ENCODE measurements at places on chromosomes 2 and 18.

GRCh38 chr2:154882725-154883124, 184.2 kb downstream of the KCNJ3 start:
- DNase-seq, result no peak

DNA sequence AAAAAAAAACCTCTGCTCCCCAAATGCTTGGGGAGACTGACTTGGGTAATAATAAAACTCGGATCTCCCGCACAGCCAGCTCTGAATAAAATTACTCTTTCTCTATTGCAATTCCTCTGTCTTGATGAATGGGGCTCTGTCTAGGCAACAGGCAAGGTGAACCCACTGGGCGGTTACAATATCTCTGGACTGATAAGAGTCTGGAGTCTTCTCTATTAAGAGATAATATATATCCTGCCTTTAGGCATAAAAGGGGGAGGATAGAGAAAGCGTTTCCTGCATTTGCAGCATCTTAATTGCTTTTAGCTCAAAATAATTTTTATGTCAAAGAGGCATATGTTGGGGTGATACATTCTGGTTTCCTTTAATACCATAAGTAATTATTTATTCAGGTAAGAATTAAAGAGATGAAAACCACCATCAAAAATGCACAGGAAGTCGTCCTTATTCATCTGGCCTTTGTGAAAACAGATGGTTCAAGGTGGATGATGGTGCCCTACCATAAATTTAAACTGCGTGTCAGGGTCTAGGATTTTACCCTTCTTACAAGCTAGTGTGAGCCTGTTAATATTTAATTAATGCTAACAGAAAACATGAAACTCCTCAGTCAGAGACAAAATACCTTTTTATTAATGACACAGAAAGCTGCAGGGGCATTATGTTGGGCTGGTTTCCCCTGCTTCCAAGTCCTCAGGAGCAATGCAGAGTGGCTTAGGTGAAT, 736.8 kb downstream of the SOCS6 start:
- DNase-seq, result no peak

DNA sequence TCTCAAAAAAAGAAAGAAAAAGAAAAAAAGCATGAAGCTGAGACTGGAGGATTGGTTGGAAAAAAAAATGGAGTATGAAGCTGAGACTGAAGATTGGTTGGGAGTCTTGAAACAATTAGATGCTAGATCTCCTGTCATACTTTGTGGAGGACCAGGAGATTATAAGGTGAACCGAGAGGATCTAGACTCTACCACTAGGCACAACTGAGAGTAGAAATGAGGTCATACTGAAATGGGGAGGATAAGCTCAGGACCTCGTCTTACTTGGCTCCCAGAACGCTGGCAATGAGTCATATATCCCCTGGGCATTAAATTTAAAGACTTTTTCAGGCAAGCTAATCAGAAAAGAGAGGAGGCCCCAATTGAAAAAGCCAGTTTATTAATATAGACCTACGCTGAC, 3.3 kb upstream of the ORC2 start:
- no peak for DNase-seq

DNA sequence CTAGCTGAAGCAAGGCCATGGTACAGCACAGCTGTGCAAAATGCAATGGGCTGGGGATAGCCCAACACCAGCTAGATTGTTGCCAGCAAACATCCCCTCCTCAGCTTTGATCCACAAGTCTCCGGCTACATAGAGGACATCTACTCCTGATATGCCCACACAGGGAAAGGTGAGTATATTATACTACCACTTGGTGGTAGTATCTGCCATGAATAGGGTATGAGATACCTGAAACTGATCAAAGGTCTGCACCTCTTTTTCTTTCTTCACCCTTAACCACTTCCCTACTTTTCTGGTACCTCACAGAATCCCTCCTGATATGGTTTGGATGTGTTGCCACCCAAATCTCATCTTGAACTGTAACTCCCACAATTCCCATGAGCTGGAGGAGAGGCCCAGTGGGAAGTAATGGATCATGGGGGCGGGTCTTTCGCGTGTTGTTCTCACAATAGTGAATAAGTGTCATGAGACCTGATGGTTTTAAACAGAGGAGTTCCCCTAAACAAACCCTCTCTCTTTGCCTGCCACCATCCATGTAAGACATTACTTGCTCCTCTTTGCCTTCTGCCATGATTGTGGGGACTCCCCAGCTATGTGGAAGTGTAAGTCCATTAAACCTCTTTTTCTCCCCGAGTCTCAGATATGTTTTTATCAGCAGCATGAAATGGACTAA, 279.6 kb downstream of the TXNL1 start:
- no peak for DNase-seq

DNA sequence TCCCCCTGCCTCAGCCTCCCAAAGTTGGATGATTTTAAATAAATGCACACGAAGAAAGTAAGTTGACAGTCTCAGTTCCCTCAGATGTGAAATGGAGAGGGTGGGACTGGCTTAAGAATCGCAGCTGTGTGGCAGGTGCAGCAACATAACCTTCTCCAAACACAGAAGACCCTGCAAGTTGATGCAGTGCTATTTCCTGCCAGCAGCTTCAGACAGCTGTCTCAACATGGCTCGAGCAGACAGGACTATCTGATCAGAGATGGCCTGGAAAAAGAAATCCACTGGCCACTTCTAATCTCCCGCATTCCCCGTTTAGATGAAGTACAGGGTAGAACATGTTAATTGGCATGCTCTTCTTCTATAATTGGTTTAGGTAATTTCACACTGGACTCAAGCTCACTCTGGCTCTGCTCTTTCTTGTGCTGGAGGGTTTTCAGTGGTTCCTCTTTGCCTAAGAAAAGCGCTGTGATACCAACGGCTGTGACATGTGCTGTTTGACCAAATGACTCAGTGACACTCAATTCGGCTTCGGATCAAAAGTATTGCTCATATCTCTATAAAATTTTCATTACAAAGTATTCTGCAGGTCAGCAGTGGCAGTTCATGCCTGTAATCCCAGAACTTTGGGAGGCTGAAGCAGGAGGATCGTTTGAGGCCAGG, 40.2 kb downstream of the MYOM1 start:
- no peak for DNase-seq

GRCh38 chr2:437756-438393, 150.0 kb upstream of the ALKAL2 start:
- peak; percentile 13 for DNase-seq

DNA sequence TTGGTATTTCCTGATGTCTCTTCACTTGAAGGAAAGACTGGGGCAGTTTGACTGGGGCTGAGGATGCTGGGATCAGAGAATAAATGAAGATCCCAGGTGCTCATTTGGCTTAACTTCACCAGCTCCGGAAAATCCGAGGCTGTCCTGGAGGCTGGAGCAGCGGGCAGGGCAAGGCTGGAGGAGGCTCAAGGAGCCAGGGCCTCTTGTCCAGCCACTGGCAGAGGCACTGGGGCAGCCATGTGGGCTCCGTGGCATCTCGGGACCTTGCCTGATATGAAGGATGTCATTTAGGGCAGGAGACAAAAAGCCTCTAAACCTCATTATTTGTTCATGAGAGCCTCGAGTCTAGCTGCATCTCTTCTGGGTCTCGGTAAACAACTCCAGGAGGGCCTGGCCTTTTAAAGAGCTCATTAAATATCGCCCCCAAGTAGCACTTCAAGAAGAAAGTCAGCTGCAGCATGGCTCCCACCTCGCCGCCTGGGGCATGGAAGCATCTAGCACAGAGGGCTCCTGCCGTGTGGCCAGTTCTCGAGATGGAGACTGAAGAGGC, 13.5 kb upstream of the GPR55 start:
- DNase-seq, result no peak

GRCh38 chr2:28645553-28645952, 106.1 kb upstream of the PPP1CB start:
- no peak for DNase-seq

DNA sequence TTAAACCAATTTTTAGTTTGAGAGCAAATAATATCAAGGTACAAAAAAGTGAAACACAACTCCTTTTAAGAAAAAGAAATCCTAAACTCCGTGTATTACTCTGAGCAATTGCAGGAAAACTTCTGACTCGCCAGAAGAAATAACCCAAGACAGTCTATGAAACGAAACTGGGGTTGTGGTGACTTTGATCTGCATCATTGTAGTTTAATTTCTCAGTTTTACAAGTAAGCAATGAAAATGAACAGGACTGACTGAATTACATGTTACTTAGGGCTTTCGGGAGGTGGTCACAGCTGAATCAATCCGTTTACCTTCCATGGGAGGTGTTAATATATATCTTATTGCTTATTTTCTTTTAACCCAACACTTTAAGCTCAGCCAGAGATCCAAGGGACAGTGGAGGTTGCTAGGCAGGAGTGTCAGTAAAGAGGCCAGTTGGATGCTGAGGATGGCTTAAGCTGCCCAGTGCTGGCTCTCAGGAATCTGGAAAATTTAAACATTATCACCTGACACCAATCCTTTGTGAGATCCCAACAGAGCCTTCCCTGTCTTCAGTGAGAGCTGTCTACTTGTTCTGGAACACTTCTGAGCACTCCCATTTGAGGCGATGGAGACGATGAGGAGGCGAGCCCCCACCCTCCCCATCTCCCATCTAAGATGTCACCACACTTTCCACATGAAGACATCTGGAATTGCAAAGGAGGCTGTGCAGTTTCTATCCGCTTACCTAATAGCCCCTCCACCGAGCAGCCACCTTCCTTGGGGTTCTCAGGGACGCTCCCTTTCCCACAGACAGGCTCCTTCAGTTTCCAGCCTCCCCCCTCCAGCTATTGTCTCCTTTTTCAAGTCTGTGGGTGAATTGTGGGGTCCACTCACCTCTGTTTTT, 3.6 kb upstream of the RAB31 start:
- no peak for DNase-seq

- no peak for DNase-seq
Observed at GRCh38 chr18:25287106-25287505, 64.9 kb downstream of the ZNF521 start.

- DNase-seq, result no peak
Observed at GRCh38 chr2:15633043-15633970, 41.6 kb downstream of the DDX1 start.

GRCh38 chr2:204664708-204665121, 119.4 kb downstream of the PARD3B start:
- DNase-seq, result no peak

GRCh38 chr18:45863469-45863868, 38.0 kb downstream of the SIGLEC15 start:
- DNase-seq, result no peak

DNA sequence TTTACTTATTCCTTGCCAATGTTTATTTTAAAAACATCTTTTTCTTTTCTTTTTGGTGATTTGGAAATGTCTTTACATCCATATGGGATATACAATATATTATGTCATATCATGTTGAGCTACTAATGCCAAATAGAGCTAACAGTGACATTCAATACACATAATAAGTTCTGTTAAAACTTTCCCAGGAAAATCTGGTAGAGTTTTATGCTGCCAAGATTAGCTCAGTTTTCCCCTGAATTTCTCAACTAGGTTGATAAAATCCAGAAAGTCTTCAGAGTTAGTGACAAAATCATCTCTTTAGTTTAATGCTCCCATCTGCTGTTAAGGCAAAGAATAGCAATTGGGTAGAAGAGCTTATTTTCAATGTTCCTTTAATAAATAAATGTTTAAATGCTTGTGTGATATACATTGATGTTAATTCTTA, 9.9 kb downstream of the COL3A1 start:
- DNase-seq, result no peak

DNA sequence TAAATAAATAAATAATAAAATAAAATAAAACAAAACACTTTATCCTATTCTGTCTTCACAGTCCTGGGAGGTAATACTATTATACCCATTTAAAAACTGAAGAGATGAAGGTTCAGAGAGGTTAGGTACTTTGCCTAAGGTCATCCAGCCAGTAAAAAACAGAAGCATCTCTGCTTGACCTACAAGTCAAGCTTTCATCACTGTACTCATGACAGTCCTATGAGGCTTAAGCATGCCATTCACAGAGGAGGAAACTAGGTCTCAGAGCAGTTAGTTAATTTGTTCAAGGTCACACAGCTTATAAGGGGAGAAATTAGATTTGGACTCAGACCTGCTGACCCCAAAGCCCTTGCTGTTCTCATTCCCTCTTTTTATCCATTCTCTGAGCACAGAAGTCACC, 77.5 kb downstream of the MARCO start:
- no peak for DNase-seq

DNA sequence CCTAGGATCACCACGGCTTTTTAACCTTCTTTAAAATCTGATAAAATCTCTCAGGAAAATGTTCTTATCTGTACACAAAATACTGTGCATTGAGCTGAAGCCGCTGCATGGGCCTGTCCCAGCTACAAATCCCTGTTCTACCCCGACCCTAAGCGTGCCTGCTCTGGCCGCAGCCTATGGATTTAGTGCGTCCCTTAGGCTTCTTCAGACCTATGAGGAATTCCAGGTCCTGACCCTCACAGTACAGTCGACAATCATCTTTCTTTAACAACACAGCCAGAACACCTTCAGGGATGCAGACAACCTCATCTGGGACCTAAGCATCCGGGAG, 477 bp upstream of the WDCP start:
- no peak for DNase-seq

DNA sequence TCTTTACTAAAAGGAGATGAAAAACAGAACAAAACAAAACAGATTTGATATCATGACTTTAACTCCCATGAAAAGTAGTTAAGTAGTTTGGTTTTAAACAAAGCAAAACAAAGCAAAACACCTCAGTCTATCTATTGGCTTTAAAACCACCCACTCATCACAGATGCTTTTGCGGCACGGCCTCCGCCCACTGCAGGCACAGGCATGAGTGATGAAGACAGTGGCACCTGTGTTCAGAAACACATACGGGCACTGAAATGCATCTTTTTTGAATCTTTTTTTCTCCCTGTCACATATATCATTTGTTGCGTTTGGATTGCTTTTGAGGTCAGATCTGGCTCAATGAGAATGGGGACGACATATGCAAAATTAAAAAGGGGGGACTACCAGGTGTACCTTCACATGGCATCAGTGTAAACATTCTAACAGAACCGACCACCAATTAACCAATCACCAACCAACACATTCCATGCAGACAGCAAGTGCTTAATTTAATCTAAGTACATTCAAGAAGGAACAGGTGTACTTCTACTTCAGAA, 147.4 kb upstream of the REV1 start:
- DNase-seq, result no peak

GRCh38 chr2:133586978-133587377, 18.7 kb upstream of the NCKAP5 start:
- no peak for DNase-seq

DNA sequence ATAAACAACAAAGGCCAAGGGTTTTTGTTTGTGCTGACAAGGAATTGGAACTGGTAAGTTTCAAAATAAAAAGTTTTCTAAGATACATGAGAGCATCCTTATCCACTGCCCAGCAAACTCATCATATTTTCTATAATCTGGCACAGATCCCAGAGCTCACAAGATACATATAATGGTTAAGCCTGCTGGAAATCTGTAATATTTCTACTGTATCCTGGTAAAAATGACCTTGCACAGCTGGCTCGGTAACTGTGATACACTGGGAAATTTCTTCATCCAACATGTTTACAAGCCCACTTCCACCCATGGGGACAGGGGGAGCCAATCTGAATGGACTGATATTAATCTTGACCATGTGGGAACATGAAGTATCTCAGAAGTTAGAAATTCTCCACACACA, 425.4 kb upstream of the MMADHC start:
- DNase-seq, result no peak

GRCh38 chr2:17879137-17879912, 858 bp downstream of the KCNS3 start:
- no peak for DNase-seq

GRCh38 chr18:61749031-61749430, 143.8 kb downstream of the RNF152 start:
- DNase-seq, result no peak
